ENCODE measurements at places on chromosomes 16 and 17. TPM values are rescaled to one million over a fixed set of nuclear protein-coding genes. Genes with fewer than 3 reads are reported as not detected.

DNA sequence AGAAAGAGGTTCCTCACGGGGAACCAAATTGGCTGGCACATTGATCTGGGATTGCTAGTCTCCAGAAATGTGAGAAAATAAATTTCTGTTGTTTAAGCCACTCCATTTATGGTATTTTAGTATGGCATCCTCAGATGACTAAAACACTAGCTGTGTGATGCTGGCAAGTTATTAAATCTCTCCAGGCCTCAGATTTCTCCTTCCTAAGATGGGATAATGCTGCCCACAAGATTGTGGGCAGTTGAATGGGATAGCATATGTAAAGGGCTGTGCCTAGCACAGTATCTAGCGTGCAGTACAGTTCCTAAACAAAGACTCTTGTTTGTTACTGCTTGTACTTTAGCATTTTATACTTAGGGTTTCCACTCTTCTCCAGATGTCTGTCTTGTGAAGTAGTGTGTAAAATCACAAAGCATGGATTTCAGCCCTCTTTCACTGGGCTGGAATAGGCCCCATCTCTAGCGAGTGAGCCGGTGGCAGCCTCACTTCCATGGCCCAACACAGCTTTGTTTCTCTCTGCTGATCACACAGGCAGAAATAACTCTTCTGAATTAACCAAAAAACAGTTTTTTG, 38.2 kb upstream of the PHAF1 start:
- no peaks in the 10 kb centered on the region for H3K27me3 ChIP-seq
- H3K4me1 ChIP-seq = no peaks in the 10 kb centered on the region
- no peak overlapping the region for H3K4me3 ChIP-seq
- H3K36me3 ChIP-seq = peaks cover 22% of the 10 kb centered on the region
- no peak overlapping the region for H3K27ac ChIP-seq

DNA sequence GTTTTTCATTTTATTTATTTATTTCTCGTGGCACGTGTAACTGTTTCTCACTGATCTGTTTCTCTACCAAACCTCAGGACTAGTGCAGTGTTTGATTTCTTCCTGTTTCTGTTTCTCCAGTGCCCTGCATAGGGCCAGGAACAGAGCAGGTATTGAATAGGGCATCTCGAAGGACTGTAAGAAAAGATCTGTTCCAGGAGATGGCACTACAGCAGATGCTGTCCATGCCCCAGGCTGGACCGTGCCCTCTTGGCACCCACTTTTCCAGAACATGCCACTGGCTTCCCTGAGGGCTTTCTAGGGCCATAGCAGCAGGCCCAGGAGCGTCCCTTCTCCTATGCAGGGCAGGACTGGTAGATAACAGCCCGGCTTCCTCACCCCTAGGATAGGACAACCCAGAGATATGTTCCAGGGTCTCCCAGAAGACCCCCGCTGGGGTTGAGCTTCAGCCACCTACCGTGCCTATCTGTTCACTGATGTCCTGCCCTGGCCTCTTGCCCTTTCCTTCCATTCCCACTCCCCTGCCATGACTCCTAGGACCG, 4.4 kb downstream of the SNX20 start:
- no peak overlapping the region for H3K27ac ChIP-seq
- H3K36me3 ChIP-seq = peaks cover 57% of the 10 kb centered on the region
- peaks cover 49% of the 10 kb centered on the region for H3K4me1 ChIP-seq
- H3K4me3 ChIP-seq = no peak overlapping the region

- H3K4me1 ChIP-seq = peaks cover 22% of the 10 kb centered on the region
- no peaks in the 10 kb centered on the region for H3K27me3 ChIP-seq
- H3K27ac ChIP-seq = no peak overlapping the region
- H3K4me3 ChIP-seq = no peak overlapping the region
- no peaks in the 10 kb centered on the region for H3K36me3 ChIP-seq
- no peak for DNase-seq
Measured at GRCh38 chr16:57147381-57148221, 38.2 kb downstream of the PSME3IP1 start.

DNA sequence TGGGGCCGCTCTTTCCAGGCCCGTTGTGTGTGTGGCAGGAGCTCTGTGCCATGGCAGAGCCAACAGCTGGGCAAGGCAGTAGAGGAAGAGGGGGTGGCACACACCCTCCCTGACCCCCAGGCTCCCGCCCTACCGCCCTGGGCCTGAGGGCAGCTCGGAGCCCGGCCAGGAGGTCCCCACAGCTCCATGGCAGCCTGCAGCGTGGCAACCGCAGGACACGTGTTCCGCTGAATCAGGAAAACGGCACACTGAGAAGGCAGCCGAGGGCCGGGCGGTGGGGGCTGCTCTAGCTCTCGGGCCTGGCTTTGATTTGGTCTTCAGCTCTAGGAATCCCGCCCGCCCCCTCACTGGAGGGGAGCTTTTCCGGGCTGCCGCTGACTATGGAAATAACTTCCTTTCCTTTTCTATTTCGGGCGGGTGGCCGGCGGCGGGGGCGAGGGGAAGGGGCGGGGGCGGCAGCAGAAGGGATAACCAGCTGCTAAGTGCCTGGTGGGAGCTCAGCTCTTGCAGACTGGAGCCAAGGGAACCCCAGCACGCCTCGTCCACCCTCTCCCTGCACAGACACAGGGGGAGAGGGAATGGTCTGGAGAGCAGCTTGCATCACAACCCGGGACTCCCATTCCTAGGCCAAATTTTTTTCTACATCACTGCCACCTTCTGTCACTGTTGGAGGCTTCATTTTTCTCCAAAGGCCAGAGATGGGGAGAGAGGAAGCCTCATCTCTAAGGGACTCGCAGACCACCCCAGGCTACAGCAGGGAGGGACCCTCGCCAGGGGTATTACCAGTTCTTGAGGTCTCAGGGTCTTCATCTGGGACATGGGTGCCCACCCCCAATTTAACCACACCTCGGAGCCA, 24.8 kb upstream of the MRPS23 start:
- H3K27ac ChIP-seq = no peak overlapping the region
- peaks cover 9% of the 10 kb centered on the region for H3K27me3 ChIP-seq
- peaks cover under 1% of the 10 kb centered on the region for H3K4me1 ChIP-seq
- no peaks in the 10 kb centered on the region for H3K36me3 ChIP-seq

DNA sequence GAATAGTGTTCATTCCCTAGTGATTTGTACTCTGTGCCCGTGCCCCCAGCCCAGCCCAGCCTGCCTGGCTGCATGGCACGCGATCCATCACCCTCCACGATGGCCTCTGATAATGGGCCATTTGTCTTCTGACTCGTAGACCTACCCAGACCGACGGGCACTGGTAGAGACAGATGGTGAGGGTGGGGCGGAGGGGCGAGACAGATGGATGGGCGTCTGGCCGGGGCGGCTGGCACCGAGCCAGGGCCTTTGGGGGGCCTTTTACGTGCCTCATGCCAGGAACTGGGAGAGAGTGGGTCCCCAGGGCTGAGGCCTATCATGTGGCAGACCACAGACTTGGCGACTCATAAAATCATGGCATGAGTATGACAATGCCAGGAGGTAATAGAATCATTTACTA, 25.4 kb downstream of the CRHR1 start:
- no peaks in the 10 kb centered on the region for H3K36me3 ChIP-seq
- no peak overlapping the region for H3K4me3 ChIP-seq
- no peak overlapping the region for H3K27ac ChIP-seq
- H3K4me1 ChIP-seq = no peaks in the 10 kb centered on the region
- H3K27me3 ChIP-seq = no peaks in the 10 kb centered on the region
- no peak for DNase-seq

DNA sequence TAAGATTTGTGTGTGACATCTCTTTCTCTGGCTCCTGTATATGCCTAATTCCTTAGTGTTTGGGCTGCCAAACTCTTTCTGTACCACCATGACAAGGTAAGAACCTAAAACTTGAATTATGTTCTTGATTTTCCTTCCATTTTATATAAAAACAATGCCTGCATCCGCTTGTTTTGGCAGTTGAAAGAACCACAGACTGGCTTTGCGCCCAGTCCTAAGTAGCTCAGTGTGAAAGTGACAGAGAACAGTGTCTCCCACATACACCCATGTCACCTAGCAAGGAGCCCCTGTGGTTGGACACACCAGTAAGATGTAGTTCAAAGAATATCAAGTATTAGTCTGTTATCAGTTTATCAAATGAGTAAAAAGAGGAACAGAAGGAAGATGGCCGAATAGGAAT, 40.7 kb upstream of the SLC6A2 start:
- no peak for DNase-seq
- H3K27me3 ChIP-seq = peaks cover 4% of the 10 kb centered on the region
- H3K36me3 ChIP-seq = no peaks in the 10 kb centered on the region
- H3K4me3 ChIP-seq = no peak overlapping the region
- no peaks in the 10 kb centered on the region for H3K4me1 ChIP-seq

DNA sequence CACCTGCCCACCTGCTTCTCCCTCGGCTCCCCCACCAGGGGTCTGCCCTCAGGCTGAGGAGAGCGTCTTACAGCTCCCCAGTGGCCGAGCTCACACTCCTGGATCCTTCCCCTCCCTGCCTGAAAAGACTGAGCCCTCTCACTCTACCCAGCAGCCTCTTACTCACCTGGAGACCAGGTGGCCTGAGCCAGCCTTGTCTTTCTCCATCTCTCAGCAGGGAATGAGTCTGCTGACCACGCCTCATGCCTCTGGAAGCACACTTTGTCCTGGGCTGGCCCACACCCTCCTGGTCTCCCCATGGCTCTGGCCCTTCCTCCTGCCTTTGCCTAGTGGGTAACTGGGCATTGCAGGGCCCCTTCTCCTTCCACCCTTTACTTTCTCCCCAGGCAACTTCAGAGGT, 177.2 kb downstream of the ENGASE start:
- H3K27me3 ChIP-seq = no peaks in the 10 kb centered on the region
- no peak overlapping the region for H3K4me3 ChIP-seq
- no peak for DNase-seq
- H3K27ac ChIP-seq = no peak overlapping the region
- no peaks in the 10 kb centered on the region for H3K36me3 ChIP-seq

DNA sequence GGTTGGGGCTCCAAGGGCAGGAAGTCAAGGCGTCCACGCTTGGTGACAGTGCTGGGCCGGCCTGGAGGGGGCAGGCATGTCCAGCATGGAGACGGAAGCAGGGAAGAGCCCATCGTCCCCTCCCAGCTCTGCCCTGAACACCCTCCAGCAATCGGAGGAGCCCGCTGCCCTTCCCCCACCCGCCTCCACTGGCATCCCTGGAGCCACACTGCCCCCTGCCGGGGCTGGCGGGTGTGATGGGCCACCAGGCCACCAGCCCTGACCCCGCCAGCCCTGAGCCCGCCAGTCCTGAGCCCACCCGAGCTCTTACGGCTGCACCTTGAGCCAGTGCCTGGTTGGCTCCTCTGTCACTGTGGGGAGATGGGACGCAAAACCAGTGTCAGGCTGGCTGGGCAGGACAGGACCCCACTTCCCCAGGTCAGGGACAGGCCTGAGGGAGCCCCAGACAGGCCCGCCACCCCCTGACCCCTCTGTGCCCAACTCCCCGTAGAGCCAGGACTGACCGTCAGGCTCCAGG, 4.1 kb upstream of the CDH15 start:
- no peak overlapping the region for H3K27ac ChIP-seq
- peak; percentile 73 for DNase-seq
- peaks cover 25% of the 10 kb centered on the region for H3K4me1 ChIP-seq

- no peaks in the 10 kb centered on the region for H3K36me3 ChIP-seq
- no peaks in the 10 kb centered on the region for H3K27me3 ChIP-seq
- no peak for DNase-seq
- no peak overlapping the region for H3K27ac ChIP-seq
- no peaks in the 10 kb centered on the region for H3K4me1 ChIP-seq
Measured at GRCh38 chr17:73989671-73990070, 213.8 kb upstream of the RPL38 start.

DNA sequence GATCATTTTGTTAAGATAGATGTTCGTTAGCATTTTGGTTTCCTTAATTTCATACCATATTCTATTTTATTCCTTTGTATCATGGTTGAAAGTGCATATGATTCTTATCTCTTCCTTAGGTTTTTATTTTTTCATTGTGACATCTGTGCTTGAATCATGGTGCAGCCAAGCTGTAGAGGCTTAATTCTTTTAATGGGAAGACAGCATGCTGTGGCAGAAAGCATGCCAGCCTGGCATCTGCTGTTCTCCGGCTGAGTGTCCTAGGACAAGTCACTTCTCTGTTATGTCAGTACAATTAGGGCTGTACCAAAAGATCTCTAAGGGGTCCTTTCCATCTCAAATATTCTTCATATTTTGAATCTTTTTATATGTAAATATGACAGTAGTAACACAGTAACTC, 68.5 kb upstream of the PMFBP1 start:
- no peak for DNase-seq
- H3K27ac ChIP-seq = no peak overlapping the region
- no peaks in the 10 kb centered on the region for H3K4me1 ChIP-seq

GPS1 gene
- total RNA-seq = 125 TPM

UTS2R gene
- total RNA-seq = not detected

TBX2 gene
- 0.13 TPM for total RNA-seq

Data from CD8-positive, alpha-beta memory T cell (primary cell).